ENCODE measurements at places on chromosomes 7 and 10. TPM values are rescaled to one million over a fixed set of nuclear protein-coding genes. Genes with fewer than 3 reads are reported as not detected.

DNA sequence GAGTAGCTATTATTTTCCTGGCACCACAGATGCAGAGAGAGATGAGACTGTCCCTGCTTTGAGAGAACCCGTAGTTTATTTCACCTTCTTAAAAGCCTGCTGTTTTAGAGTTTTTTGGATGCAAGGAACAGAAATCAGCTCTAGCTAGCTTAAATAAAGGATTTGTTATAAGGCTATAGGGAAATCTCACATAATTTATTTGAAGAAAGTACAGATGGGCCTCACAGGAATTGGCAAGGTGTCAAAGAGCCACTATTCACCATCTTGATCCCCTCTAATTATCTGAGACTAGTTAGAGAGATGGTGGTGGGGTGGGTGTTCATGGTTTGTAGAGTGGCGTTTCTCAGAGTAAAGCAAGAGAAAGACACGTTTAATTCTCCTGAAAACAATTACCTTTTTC is 7.3 kb downstream of the KMT2E start:
- peaks cover 82% of the 10 kb centered on the region for H3K4me1 ChIP-seq
- no peak for DNase-seq
- no peaks in the 10 kb centered on the region for H3K36me3 ChIP-seq
- no peaks in the 10 kb centered on the region for H3K27me3 ChIP-seq

DNA sequence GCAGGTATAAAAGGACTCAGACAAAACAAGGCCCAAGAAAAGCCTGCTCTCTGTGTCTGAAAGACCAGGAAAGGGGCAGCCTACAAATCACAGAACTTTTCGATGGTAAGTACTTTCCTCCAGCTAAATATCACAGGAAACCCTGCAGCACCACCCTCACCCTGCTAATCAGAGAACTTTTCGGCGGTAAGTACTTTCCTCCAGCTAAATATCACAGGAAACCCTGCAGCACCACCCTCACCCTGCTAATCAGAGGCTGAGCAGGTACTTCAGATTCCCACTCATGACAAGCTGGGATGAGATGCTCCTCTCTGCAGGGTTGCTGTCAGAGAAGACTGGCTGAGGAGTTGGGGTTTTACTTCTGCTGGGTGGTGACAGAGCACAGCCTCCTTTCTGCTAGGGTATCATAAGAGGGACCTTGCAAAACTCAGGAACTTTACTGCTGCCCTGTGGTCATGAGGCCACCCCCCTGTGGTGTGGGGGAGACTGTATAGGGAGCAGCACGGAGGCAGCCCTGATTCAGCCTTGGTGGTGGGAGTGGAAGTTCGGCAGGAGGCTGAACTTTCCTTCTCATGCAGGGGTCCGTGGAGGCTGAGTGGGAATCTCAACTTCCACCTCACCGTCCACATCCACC is 7.2 kb downstream of the WDR37 start:
- H3K4me3 ChIP-seq = no peak overlapping the region
- H3K4me1 ChIP-seq = peaks cover 8% of the 10 kb centered on the region
- DNase-seq = no peak
- no peaks in the 10 kb centered on the region for H3K36me3 ChIP-seq
- H3K27ac ChIP-seq = no peak overlapping the region

DNA sequence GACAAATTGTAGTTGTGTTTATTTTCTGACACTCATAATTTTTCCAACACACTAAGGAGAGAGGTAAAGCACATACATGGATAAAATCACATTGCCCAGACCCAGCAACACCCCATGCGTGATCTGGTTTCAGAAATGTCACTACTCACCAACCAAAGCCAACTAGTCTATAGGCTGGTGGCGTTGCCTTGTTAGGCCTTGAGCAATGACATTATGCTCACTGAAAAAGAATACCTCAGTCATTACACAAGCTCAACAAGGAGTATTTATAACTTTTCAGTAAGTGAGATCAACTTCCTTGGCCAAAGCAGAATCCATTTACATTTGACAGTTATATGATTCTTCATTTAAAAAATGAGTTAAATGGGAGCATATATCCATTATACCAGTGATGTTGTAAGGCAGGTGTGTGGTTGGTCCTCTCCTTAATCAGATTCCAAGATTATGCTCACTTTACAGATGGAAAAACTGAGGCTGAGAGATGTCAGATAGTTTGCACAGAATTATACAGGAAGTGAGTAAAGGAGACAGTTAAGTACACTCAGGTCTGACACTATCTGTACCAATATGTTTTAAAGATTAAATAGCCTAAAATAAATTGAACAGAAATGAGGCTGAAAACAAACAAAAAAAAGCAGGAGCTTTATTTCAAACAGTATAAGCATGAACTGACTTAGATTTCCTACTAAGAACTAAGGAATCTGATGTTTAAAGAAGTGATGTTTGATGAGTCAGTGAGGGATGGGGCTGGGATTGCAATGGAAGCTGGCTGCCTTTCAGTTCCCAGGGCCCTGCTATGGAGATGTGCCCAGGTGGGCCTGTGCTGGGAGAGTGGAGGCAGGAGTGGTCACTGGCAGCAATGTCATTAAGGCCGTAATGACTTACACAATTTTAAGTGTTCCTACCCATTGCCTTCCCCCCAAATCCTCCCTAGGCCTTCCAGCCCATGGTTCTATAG is 118.3 kb downstream of the RAPGEF5 start:
- no peak for DNase-seq
- no peaks in the 10 kb centered on the region for H3K27me3 ChIP-seq
- no peak overlapping the region for H3K27ac ChIP-seq
- H3K36me3 ChIP-seq = no peaks in the 10 kb centered on the region

The RBP3 gene
- not detected for total RNA-seq

DNA sequence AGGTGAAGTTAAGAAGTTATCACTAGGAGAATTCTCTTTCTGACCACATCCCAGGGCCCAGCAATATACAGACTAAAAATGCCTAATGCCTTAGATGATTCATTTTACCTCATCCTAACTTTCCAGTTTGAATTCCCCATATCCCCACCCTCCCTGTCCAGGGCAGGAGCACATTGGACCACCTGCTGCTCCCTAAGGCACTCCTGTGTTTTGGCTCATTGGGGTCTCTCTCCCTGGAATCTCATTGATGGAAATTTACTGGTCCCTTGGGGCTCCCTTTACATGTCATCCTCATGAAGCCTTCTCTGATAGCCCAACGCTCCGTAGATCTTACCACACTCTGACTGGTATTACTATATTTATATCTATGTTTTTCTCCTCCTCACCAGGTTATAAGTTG is 2.7 kb downstream of the IL2RA start:
- DNase-seq = no peak
- no peaks in the 10 kb centered on the region for H3K36me3 ChIP-seq
- no peak overlapping the region for H3K4me3 ChIP-seq
- H3K27me3 ChIP-seq = peaks cover 31% of the 10 kb centered on the region

GRCh38 chr7:127718340-127718679 is 66.3 kb downstream of the SND1 start:
- no peaks in the 10 kb centered on the region for H3K27me3 ChIP-seq
- H3K36me3 ChIP-seq = peaks cover 26% of the 10 kb centered on the region
- no peak overlapping the region for H3K4me3 ChIP-seq

The MYH16 gene
- not detected for total RNA-seq

- H3K27ac ChIP-seq = no peak overlapping the region
- H3K36me3 ChIP-seq = no peaks in the 10 kb centered on the region
- DNase-seq = no peak
- no peaks in the 10 kb centered on the region for H3K27me3 ChIP-seq
- H3K4me1 ChIP-seq = peaks cover 12% of the 10 kb centered on the region
- H3K4me3 ChIP-seq = no peak overlapping the region
Measured at GRCh38 chr7:152081088-152081487, 55.6 kb downstream of the GALNT11 start.

DNA sequence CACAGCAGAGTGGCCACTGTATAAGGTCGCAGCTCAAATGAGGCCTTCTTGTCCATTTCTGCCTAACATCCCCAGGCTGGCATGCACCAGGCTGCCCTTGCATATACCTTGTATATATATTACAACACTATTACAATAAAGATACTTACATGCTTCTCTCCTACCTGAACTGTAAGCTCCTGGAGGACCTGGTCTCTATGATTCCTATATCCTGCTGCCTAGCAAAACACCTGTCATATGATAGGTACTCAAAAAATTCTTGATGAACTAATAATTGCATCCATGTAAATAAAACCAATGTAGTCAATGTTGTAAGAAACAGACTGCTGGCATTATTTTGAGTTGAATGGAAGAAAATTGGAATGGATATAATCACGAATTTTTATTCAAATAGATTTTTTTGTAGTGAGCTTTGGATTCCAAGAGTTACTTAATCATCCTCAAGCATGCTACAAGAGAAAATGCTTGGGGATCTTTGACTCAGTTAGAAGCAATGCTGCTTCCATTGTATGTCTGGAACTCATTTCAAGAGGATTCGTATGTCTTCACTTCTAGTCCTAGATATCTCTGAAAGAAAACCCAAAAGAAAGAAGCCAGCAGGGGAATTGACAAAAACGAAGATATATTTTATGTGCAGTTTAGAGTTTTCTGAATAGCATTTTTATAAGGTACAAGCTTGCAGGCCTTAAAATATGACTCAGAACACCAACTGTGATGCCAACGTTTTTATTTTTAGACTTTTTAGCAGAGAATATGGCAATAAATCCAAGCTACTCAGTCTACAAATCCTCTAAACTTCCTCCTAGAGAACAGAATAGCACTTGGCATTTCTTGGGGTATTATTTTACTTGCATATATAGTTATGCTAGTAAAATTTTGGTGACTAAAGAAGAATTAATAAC is 53.1 kb downstream of the OSBPL3 start:
- H3K36me3 ChIP-seq = no peaks in the 10 kb centered on the region
- DNase-seq = no peak
- no peak overlapping the region for H3K4me3 ChIP-seq
- no peaks in the 10 kb centered on the region for H3K27me3 ChIP-seq
- H3K27ac ChIP-seq = peak overlapping the region; percentile 9

DNA sequence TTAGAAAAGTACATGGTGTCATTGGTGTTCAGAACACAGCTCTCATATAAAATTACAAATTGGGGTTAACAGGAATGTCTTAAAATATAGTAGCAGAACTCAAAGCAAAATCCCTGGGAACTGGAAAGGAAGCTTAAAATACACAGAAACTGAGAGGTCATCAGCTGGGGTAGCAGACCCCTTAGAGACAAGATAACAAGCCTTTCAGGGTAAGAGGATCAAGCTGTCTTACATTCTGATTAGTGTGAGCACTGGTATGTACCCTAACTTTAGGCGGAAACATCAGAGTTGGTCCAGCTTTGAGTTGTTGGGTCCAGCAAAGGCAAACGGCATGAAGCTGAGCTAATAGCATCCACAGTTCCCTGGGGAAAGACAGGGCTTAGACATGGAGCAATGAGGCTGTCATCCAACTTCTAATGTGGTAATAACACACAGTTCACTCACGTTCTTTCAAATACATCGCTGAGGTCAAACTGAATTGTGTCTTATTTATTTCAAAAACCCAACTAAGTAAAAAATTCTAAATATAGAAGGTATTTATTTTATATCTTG is 32.6 kb downstream of the ARHGAP21 start:
- H3K27me3 ChIP-seq = no peaks in the 10 kb centered on the region
- no peaks in the 10 kb centered on the region for H3K4me1 ChIP-seq
- H3K4me3 ChIP-seq = no peak overlapping the region
- no peak overlapping the region for H3K27ac ChIP-seq

- no peak overlapping the region for H3K27ac ChIP-seq
- no peak for DNase-seq
- no peaks in the 10 kb centered on the region for H3K36me3 ChIP-seq
- H3K4me1 ChIP-seq = no peaks in the 10 kb centered on the region
- no peak overlapping the region for H3K4me3 ChIP-seq
Measured at GRCh38 chr10:69750011-69750373, 51.7 kb upstream of the COL13A1 start.

DNA sequence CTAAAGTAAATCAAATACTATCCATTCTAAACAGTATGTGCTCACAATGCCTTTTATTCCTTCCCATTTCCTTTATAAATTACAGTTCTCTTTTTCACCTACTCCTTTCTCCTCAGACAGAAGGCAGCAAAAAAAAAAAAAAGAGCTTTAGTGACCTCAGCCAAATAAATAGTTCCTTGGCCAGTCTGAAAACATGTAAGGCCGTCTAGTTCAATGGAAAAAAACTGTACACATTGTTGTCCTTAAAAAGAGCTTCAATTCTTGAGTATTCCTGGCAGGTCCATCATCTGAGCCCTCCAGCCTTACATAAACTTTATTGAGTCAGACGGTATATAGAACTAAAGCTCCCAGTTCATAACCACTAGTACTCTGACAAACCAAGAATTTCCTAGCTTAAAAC is 185.4 kb downstream of the CACNA2D1 start:
- H3K4me1 ChIP-seq = peaks cover 18% of the 10 kb centered on the region
- no peak overlapping the region for H3K27ac ChIP-seq
- DNase-seq = no peak
- no peaks in the 10 kb centered on the region for H3K27me3 ChIP-seq
- H3K4me3 ChIP-seq = no peak overlapping the region

DNA sequence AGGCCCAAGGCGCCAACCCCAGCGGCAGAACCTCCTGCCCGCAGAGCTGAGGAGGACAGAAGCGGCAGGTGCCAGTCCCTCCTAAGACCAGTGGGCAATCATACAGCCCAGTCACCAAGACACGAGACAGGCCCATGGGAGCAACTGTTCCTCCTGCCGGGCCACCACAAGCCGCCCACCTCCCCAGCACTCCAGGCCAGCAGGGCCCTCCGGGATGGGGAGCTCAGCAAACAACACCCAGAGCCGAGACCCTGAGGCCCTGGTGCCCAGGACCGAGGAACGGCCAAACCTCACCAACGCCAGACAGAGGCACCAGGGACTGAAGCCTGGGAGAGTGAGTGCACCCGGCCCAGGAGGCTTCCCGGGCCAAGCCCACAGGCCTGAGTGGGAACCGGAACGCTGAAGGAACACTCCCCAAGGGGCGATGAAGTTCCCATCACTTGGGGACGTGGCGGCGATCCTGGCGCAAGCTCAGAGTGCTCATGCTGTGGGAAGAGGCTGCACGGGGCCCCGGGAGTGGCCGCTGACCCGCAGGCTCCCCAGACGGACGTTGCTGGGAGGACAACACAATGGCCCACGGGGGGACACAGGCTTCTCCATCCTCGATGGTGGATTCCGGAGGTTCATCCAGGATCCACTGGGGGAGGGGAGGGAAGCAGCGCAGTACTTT is 35.1 kb downstream of the GPER1 start:
- peaks cover 20% of the 10 kb centered on the region for H3K4me1 ChIP-seq
- DNase-seq = no peak
- peaks cover 5% of the 10 kb centered on the region for H3K36me3 ChIP-seq
- no peaks in the 10 kb centered on the region for H3K27me3 ChIP-seq
- H3K4me3 ChIP-seq = no peak overlapping the region
- H3K27ac ChIP-seq = peak overlapping the region; percentile 53

- DNase-seq = no peak
- H3K27me3 ChIP-seq = no peaks in the 10 kb centered on the region
- H3K27ac ChIP-seq = no peak overlapping the region
Measured at GRCh38 chr7:75989500-75990388, 4.7 kb downstream of the TMEM120A start.

- no peaks in the 10 kb centered on the region for H3K4me1 ChIP-seq
- no peaks in the 10 kb centered on the region for H3K36me3 ChIP-seq
- no peak overlapping the region for H3K27ac ChIP-seq
Measured at GRCh38 chr7:149802966-149803365, 29.6 kb upstream of the ZNF467 start.
